ENCODE measurements at places on chromosomes 6 and 20.

DNA sequence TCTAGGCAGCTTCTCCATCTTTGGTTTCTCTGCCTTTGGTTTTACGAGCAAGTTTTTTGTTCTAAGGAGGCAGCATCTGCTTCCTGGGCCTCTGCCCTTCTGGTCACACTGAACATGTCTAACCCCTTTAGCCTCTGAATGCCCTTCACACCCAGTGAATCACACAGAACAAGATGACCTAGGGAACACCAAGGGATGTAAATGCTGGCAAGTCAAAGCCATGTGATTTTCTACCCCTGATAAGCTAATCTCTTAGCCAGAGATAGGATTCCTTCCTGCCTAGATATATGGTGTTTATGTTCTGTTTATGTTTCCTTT, 7.2 kb upstream of the BPIFB6 start:
- no peak for DNase-seq

DNA sequence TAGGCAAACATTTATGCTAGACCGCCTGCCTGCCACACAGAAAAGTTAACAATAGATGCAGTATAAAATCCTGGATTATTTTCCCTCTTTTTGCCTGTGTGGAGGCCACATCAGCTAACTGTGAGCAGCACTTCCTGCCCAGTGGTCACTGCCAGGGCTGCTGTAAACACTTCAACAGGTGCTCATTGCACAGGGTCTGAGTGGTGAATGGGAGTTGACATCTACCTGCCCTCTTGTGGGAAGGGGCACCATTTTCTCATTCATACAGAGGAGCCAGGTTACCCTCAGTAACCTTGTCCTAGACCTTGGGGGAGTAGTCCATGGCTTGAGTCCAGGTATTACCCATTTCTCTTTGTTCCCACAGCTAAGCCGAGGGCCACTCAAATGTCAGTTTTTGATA, 235.3 kb downstream of the TMEM242 start:
- DNase-seq = no peak

DNA sequence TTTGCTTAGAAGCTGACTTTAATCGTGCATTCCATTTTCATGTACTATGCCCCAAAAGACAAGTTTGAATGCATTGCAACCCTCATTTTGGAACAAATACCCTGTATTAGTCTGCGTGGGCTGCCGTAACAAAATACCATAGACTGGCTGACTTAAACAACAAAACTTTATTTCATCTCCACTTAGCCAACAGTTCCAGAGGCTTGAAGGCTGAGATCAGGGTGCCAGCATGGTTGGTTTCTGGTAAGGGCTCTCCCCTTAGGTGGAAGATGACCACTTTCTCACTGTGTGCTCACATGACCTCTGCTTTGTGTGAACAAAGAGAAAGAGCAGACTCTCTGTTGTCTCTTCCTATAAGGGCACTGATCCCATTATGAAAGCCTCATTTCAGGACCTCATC, 431.7 kb upstream of the MAP3K7 start:
- no peak for DNase-seq

DNA sequence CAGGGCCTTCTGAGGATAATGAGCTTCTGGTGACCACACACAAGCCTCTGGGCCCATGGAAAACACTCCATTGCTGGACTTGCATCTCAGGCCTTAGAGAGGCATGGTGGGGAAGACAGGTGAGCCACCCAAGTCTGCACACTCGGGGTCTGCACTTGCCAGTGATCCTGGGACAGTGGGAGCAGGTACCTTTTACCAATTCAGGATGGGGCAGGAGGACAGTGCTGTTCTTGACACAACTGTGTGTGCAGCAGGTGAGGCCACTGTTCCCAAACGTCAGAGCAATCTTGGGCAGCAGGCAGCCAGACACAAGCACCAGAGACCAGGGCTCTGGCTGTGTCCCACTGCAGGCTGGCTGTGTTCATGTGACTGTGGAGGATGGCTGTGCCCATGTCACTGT, 221.3 kb downstream of the ERMARD start:
- no peak for DNase-seq

DNA sequence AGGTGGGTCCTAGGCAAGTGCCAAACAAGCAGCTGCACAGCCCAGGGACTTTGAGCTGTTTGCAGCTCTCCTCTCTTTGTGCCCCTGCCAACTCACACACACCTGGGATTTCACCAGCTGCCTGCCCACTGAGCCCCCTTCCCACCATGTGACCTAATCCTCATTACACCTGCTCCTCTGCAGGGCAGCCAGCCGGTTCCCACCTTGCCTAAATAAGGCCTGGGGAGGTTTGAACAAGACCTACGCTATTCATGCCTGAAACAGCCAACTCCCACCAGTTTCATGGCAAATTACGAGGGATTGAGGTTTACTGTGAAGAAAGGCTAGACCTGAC, 92.6 kb upstream of the SOX4 start:
- DNase-seq = no peak

GRCh38 chr20:63497946-63498935, 642 bp downstream of the EEF1A2 start:
- DNase-seq = no peak

- DNase-seq = no peak
Measured at GRCh38 chr6:111743360-111743759, 129.9 kb downstream of the FYN start.

DNA sequence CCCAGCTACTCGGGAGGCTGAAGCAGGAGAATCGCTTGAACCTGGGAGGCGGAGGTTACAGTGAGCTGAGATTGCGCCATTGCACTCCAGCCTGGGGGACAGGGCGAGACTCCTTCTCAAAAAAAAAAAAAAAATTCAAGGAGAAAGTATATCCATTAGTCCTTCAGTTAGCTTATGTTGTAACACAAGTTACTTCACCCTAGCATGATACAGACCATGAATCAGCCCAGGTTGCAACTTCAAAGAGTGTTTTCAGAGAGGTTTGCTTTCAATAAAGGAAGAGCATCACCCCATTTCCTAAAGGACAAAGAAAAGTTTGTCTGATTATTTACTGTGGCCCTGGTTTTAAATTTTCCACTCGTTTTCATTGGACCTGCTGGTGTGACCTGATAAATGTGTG, 73.0 kb downstream of the SERAC1 start:
- no peak for DNase-seq

- DNase-seq = no peak
Measured at GRCh38 chr6:82408952-82409431, 45.4 kb downstream of the TPBG start.

DNA sequence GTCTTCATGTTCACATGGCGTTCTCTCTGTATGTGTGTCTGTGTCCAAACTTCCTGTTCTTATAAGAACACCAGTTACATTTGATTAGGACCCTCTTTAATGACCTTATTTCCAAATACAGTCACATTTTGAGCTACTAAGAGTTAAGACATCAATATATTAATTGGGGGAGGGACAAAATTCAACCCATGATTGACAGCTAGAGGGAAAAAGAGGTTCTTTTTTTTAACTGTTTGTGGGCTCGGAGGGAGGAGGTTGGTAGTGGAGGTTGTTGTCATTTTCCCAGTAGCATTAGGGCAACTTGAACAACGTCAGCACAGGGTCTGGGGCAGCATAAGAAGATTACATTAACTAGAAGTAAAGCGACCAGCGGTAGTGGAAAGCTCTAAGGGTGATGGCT, 2.3 kb upstream of the GMDS start:
- DNase-seq = no peak

DNA sequence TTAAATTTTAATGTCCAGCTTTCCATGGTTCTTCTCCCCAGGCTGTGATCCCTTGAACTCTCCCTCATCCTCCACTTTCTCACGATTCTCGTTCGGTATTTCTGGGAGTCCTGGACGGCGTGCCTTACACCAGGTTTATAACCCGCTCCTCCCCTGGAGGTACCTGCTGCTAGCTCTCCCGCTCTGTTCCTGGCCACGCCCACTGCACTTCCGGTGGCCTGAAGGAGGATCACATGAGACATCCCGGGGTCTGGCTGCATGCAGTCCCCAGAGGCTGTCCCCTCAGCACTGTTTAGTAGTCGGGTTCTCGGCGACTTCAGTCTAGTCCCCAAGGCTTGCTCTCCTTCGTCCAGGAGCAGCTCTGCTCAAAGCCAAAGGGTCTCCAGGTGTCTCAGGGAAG, 28.4 kb upstream of the GCLC start:
- no peak for DNase-seq

DNA sequence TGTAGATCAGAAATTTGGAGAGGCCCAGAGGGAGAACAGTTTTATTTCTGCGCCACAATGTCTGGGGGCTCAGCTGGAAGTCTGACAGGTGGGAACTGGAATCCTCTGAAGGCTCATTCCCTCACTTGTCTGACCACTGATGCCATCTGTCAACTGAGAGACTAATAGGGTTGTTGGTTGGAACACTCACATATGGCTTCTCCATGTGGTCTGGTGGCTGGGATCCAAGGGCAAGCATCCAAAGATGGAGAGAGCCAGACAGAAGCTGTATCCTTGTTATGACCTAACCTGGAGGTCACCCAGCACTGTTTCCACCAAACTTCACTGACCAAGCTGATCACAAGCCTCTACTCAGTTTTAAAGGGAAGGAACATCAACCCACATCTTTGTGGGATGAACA, 117.9 kb upstream of the AKAP12 start:
- DNase-seq = no peak

DNA sequence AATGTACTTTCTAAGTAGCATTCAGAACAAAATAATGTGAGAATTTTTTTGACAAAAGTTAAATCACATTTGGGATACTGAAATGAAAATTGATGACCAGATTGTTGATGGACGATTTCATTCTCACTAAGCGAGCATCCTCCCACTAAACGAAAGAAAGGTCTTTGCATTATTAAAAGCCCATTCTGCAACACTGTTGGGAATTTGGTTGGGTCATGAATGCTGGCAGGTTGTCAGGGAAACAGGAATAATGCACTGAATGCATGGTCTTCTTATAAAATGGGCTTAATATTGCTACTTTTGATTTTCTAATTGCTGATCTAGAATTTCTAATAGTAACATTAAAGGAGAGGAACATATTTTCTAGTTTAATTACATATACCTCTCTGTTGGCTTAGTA, 229.8 kb downstream of the NKAIN2 start:
- DNase-seq = no peak

DNA sequence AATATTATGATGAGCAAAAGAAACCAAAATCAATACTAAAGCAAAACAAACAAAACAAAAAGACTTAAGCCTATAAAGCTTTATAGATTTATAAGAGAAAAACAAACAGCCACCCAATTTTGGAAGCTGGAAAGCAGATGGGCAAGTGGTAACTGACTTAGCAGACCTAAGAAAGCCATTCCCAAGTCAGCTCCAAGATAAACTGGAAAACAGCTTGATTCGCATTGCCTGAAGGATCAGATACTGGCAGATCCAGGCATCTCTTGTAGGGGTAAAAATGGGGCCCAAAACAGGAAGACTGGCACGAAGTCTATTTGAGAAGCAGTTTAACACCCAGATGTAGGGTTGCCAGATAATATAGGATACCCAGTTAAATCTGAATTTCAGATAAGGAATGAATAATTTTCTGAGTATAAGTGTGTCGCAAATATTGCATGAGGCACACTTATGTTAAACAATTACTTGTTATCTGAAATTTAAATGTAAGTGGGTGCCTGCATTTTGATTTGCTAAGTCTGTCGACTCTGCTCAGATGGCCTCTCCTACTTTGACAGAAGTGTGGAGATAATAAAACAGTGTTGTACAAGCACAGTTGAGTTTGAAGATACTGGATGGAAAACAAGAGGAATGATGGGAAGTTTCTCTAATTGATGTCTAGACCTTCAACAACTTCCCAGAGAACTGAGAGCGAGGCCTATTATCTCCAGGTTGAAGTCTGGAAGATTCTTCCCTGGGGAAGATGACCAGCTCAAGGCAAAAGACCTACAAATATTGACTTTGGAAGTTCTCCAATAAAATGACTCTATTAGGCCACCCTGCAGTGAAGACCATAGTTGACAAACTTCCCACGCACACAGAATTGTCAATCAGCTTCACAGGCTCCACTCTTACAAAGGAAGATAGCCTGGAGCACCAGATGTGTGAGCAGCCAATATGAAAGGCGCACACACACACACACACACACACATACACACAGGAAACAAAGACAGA, 113.4 kb downstream of the FAM50B start:
- no peak for DNase-seq

DNA sequence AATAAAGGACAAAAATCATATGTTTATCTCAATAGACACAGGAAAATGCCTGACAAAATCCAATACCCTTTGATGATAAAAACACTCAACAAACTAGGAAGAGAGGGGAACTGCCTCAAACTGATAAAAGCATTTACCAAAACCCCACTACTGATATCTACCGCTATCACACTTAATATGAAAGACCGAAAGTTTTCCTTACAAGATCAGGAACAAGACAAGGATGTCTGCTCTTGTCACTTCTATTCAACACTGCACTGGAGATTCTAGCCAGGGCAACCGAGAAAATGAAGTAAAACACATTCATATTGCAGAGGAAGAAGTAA, 25.1 kb downstream of the GZF1 start:
- no peak for DNase-seq

- DNase-seq = no peak
Measured at GRCh38 chr6:38567436-38567835, 72.3 kb downstream of the BTBD9 start.

DNA sequence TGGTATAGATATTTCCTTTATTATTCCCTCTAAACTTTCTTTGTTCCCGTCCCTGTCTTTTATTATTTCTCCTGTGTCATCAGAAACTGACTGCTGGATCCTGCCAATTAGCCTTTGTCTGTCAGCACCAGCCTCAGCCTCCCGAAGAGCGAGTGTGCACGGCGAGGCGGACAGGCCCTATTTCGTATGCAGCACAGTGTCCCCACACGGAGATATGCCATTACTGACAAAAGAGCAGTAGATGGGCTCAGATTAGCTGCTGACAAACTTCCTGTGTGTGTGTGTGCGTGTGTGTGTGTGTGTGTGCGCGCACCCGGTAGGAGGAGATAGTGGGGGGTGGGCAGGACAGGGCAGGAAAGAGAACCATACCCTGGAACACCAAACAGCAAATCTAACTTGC, 99.5 kb upstream of the ZFP64 start:
- no peak for DNase-seq

DNA sequence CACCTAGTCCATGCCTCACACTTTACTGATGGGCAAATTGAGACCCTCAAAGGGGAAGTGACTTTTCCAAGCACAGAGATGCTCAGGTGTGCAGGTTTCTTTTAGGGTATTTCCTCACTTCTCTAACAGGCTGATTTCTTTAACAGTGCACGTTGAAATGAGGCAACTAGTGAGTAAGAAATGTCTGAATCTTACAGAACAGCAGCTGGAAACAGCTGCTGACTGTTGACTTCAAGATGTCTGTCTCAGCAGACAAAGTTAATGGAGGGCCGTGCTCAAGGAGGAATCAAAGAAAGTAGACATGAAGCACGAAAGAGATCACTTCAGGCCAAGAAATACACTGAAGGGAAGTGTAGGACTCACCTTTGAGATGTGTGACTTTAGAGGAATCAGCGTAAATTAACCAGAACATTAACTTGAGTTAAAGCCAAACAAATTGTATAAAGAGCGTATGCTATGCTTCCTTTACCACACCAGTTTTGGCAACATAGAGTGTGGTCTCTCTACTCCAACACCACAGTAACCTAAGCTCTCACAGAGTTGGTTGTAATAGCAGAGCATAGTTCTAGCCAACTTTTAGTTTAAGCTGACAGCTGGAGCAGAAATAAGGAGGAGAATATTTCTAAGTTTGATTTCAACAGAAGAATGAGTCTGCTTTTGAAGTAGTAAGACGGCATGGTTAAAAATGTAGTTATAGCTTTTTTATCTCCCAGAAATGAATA, 60.9 kb downstream of the SAMD3 start:
- DNase-seq = no peak

All from activated T-cell treated with anti-CD3 and anti-CD28 coated beads, Interleukin-2, amount 50 U/mL, for 72 hours (primary cell).